Right ventricle myocardium superior (tissue), 1 donor: ENCODE measurements at places on chromosomes 16 and 17.
A peak's percentile ranks its signal among the peaks of the same experiment; 100 is the strongest.

DNA sequence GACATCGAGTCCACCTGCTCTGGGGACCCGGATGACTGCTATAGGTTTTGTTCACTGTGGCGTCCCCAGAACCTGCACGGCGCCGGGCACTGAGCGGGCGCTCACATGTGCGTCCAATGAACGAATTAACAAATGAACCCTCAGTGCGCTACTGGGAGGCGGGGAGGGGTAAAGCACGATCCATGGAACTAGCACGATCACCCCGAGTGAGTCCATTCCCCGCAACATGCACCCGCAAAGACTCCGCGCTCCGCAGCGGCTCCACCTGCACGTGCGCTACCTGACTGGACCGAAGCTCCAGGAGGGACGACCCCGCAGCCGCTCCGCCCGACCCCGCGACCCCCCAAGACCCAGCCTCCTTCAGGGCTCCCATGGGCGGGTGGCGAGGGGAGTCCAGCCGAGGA, 491 bp downstream of the TRAP1 start:
- DNase-seq, result no peak

- DNase-seq, result no peak
Observed at GRCh38 chr17:63946440-63947363, 14.6 kb upstream of the CD79B start.

DNA sequence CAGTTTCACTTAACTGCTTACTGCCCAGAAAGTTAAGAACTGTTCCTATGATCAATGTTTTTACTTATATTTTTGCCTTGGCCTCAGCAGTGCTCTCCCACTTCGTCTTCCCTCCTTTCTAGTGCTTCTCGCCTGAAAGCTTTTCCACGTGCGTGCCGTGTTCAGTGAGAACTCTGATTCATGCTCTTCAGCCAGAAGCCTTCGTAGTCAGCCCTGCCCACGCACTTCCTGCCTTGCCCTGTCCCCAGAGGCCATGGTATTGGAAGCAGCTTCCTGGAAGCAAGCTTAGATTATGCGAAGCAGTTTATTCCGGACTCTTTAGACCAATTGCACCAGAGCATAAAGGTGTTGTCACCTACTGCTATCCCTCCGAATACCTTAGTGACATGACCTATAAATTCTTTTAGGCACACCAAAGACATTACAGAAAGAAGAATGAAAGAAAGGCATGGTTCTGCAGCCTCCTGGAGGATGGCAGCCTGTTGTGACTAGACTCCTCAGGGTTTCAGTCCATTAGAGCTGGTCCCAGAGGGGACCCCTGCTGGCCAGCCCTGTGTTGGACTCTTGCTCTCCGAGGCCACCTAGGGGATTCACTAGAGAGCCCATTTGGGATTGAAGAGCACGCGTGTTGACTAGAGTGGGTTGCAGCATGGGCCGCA, 105.2 kb downstream of the RPTOR start:
- DNase-seq, result peak; percentile 78

GRCh38 chr17:61669522-61669921, 78.5 kb upstream of the NACA2 start:
- no peak for DNase-seq

DNA sequence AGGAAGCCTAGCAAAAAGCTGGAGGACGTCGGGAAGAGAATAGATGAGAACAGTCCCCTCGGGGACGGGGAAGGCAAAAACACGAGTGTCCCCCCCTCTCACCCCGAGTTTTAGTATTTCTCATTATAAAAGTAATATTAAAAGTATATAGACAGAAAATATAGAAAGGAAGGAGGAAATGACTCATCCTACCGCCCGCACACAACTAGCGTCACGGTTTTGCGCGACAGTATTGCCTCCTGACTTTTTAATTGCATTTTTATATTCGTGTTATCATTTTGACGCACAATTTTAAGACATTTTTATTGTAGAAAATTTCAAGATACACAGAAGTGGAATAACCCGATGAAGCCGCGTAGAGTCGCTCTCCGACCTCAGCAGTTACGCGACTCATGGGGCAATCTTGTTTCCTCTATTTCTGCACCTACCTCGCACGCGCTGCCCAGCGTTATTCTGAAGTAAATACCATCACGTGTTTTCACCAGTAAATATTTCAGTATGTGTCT, 652 bp upstream of the SLC25A19 start:
- DNase-seq, result peak; percentile 81

- DNase-seq, result peak; percentile 58
Observed at GRCh38 chr16:3861808-3862451, 18.6 kb downstream of the CREBBP start.

DNA sequence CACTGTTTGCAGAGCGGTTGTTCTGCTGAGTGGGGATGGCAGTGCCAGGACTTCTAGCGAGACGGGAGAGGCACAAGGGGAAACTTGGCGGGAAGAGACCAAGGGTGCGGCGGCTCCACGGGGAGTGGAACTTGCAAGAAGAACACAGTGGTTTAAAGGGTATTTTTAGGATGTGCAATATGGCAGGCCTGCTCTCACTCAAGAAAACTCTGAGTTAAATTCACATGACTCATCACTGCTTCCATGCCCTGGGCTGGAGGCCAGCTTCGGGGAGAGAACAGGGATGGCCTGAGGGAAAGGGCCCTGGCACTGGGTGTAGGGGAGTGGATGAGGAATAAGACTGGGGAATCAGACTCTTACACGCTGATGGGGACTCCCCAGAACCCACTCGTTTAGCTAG, 13.3 kb upstream of the CD300LD start:
- peak; percentile 77 for DNase-seq

- peak; percentile 55 for DNase-seq
Observed at GRCh38 chr16:5615868-5616642, 518.5 kb upstream of the EEF2KMT start.

DNA sequence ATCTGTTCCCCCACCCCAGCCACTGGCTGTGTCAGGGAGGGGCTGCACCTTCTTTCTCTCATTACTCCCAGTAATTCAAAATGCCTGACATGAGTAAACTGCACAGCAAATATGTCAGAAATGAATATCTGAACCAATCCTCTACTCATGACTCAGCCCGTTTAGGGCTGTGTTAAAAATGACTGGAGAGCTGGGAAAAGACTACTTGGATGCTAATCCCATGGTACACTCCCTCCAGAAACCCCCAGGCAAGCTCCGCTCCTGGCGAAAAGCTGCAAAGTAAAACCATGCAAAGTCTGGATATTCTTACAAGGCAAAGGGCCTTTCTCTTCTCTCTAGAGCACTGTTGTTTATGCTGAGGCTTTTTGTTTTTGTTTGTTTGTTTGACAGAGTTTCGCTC, 448.1 kb upstream of the DYNLRB2 start:
- DNase-seq, result no peak

DNA sequence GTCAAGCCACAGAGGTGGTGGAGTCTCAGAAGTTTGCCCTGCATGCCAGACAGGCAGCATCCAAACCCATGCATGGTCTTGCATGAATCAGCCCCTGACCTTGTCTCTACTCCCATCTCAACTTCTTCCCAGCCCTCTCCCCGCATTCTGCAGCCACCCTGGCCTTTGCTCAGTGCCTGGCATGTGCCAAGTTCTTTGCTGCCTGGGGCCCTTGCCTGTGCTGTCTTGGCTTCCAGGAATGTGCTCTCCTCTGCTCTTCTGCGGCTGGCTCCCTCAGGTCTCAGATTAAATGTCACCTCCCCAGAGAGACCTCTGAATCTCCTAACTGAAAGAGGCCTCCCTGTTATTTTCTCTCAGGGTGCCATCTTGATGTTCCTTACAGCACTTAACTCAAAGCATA, 17.6 kb downstream of the DRC3 start:
- DNase-seq, result no peak

- DNase-seq, result no peak
Observed at GRCh38 chr17:72719206-72719577, 373.3 kb downstream of the SLC39A11 start.

DNA sequence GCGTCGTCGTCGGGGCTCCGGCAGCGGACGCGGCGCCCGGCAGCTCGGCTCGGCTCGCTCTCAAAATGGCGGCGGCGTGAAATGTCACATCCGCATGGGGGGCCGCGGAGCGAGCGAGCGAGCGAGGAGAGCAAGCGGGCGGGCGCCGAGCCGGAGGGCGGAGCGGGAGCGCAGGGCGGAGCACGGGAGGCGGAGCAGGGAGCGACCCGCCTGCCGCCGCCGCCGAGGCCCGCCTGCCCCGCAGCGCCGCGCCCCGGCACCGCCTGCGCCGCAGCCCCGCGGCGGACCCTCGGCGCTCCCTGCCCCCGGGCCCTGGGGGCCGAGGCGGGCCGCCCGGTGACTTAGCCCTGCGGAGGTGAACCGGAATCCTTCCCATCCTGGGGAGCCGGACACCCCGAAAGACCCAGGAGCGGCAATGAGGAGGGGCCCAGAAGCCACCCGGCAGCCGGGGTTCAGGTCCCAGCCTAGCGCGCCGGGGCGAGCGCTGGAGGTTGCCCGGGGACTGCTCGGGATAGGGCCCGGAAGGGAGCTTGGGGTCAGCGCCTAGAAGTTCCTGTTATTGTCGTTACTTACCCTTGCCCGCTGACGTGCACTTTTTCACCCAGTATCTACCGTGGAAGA, at the start of gene USP7:
Gene USP7, minus strand, starts transcription at position 86 of the 621 bp plus-strand sequence. CDS start 621 bp downstream, outside the sequence.
- DNase-seq, result peak; percentile 97

- no peak for DNase-seq
Observed at GRCh38 chr16:62201911-62202310, 165.7 kb upstream of the CDH8 start.

- no peak for DNase-seq
Observed at GRCh38 chr17:60481604-60482003, 44.4 kb downstream of the APPBP2 start.

DNA sequence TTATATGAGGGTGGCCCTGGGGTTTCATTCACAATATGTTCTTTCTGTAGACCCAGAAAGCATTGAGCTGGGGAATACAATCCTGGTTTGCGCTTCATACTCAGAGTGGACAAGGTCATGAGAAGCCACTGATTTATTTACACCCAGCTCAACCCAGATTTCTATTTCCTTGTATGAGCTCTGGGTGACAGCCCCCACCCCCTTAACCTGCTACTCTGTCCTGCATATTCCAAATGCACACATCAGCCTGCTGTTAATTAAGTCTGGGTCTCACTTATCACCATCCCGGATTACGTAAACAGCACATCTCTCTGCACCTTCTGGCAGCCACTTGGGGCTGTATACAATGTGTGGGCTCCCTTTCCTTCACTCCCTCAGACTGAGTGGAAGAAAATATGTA, 102.4 kb downstream of the DNAH9 start:
- no peak for DNase-seq

DNA sequence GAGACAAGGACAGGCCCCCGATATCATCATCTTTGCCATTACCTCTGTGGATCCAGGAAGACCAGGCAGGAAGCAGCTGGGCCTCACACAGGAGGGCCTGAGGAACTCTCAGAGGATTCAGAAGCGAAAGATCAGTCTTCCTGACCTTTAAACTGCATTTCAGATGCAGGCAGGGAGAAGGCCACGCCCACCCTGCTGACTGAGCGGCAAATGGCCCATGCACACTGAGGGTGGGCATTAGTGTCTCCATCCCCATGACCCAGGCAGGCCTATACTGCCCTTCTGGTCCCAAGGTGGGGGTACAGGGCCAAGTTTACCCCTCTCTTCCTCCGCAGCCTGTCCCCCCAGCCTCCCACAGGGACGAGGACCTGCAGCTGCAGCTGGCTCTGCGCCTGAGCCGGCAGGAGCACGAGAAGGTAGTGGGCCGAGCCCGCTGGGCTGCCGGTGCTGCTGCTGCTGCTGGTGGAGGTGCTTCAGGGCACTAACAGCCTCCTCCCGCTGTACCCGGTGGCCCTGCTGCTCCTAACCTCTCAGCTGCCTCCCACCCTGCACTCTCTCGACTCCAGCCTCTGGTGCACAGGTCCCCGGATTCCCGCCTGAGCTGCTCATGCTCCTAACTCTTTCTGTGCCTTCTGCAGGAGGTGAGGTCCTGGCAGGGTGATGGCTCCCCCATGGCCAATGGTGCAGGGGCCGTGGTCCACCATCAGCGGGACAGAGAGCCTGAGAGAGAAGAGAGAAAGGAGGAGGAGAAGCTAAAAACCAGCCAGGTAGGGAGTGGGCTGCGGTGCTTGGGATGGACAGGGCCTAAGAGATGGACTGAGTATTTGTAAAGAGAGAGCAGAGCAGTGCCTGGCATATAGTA, 6.2 kb downstream of the EPN3 start:
- DNase-seq, result no peak

GRCh38 chr16:73143576-73144422, 95.9 kb upstream of the ZFHX3 start:
- DNase-seq, result no peak

GRCh38 chr16:56607109-56607618, 1.2 kb upstream of the MT2A start:
- DNase-seq, result peak; percentile 84

GRCh38 chr17:6599364-6599763, 41.1 kb downstream of the KIAA0753 start:
- DNase-seq, result no peak

- no peak for DNase-seq
Observed at GRCh38 chr17:42079541-42079940, 18.7 kb downstream of the ZNF385C start.

- no peak for DNase-seq
Observed at GRCh38 chr17:80497726-80498241, 21.4 kb upstream of the NPTX1 start.

GRCh38 chr17:39579318-39580081, 28.2 kb downstream of the NEUROD2 start:
- peak; percentile 69 for DNase-seq

DNA sequence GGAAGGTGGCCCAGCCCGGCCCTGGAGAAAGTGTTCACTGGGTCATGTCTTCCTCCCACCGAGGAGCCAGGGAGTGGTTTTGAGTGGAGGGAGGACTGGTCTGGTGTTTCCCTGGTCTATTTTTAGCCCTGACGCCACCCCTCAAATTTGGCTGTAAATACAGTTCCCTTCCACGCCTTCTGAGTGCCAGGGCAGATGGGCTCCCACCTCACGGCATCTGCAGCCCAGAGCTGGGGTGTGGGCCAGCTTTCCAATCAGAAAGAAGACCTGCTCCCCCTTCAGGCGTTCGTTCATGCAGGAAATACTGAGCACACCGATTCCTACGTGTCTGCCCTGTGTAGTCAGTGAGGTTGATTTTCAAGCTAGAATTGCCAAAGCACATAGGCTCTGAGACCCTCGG, 53.7 kb downstream of the SNX20 start:
- DNase-seq, result peak; percentile 70

- no peak for DNase-seq
Observed at GRCh38 chr16:71338193-71338592, 20.3 kb upstream of the CALB2 start.

- DNase-seq, result no peak
Observed at GRCh38 chr17:57092171-57092570, 7.1 kb downstream of the AKAP1 start.

- DNase-seq, result peak; percentile 94
Observed at GRCh38 chr17:49567871-49568694, 7.6 kb upstream of the NXPH3 start.

DNA sequence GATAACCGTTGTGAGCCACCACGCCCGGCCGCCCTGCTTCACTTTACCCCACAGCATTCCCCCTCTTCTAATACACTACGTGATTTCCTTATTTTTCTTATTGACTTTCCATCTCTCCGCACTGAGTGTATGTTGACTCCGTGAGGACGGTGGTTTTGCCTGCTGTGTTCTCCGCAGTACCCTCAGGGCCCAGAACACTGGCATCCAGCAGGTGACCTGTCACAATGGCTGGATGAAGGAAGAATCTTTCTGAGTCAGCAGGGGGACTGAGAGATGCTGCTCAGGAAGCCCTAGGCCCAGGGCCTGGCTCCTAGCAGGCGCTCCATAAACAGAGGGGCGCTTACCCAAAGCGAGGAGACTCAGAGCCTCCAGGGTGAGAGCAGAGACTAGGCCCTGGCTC, 79.5 kb downstream of the RTN4RL1 start:
- no peak for DNase-seq
